NB4 (cell line): ENCODE measurements at places on chromosomes 7 and 10.

DNA sequence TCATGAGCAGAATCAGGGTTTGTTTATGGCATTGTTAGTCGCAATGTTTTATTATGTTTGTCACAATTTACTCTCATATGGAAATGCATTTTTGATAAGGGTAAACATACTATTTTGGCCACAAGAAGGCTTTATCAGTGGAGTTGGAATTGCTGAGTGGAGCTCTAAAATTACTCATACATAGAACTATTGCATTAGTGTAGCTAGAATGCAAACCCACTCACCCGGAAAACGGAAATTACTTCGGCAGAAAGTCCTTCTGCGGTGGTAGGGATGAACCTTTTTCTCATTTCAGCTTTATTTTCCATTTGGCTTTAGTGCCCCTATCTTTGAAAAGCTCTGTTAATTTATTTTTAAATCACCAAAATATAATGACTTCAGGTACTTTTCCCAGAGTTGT lies 42.8 kb upstream of the NPY start:
- DNase-seq = no peak

DNA sequence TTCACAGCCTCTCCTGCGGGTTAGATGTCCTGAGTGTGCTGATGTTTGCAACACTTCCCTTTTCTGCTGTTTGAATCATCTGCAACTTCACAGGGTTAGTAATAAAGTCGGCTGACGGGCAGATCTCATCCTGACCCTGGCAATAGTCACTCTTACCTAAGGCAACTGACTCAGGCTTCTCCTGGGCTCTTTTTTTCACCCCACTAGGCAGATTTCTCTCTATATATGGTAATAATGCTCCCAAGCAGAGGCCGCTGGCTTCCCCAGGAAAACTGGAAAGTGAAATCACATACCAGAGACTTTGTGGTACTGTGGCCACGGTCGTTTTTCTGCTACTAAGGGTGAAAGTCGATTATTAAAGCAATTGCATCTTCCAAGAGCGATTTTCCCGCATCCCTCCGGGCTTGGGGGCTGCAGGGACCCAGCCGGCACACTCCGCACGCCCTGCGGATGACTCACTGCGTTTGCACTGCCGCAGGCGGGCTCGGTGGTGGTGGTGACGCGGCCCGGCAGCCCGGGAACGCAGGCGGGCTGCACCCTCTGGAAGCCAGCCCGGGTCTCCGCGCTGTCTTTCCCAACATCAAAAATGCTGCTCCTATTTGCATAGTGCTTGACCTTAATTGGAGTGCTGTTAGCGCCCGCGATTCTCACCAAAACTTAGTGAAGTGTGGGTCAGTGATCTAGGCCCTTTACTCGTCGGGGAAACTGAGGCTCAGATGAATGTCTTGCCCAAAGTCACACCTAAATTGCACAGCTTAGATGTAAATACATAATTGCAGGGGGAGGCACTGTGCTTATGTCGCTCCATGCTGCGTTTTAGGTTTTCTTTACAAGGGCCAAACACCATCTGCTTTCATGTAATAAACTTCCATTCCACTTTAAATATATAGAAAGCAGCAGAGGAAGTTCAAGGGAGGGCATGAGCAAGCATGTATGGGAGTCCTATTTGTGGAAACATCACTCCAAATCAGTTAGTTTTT lies 47.6 kb upstream of the ITGB1 start:
- DNase-seq = peak; percentile 87

DNA sequence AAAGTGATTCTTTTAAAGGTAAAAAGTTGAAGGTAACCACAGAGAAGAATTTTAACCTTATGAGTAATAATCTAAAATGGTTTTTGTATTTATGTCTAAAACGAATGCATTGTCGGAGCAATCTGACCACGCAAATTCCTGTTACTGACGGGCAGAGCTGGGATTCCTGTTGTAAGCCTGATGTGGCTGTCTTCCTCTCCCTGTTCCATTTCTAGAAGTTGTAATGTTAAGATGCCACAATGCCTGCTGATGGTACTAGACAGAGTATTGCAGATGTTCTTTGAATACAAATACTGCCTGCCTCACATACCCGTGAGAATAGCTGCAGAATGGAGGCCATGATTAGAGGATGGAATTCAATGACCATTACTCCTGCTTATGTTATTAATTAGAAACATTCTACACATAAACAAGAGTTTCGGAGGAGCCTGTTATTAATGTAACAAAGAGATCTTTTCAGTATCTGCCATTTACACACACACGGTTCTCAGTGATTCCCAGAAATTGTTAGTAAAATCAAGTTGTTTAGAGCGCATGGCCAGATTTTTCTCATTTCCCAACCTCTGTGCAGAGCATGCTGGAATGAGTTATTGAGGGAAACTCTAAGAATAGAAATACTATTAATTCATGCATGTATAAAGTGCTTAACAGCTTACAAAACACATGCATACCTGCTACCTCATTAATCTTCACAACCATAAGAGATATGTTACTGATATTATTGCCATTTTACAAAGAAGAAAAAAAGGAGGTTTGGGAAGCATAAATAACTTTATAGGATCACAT lies 196.8 kb downstream of the PTN start:
- no peak for DNase-seq

DNA sequence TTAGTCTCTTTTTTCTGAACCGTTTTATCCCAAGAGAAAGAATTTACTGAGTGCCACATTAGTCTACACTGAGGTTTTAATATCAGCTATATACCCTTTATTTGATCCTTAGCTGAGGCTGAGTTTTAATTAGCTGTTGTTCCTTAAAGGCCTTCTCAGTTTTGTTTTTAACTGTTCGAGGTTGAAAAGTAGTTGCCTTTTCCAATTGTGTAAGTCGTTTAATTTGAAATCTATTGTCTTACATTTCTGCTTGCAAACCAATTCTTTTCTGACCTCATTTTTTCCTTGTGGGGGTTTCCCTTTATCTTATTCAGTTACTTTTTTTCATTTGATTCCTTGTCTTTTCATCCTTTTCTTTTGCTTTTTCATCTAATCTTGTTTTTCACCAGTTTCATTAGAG lies 30.8 kb downstream of the UMAD1 start:
- DNase-seq = no peak

GRCh38 chr7:95470452-95470851 lies 15.3 kb upstream of the ASB4 start:
- peak; percentile 81 for DNase-seq

DNA sequence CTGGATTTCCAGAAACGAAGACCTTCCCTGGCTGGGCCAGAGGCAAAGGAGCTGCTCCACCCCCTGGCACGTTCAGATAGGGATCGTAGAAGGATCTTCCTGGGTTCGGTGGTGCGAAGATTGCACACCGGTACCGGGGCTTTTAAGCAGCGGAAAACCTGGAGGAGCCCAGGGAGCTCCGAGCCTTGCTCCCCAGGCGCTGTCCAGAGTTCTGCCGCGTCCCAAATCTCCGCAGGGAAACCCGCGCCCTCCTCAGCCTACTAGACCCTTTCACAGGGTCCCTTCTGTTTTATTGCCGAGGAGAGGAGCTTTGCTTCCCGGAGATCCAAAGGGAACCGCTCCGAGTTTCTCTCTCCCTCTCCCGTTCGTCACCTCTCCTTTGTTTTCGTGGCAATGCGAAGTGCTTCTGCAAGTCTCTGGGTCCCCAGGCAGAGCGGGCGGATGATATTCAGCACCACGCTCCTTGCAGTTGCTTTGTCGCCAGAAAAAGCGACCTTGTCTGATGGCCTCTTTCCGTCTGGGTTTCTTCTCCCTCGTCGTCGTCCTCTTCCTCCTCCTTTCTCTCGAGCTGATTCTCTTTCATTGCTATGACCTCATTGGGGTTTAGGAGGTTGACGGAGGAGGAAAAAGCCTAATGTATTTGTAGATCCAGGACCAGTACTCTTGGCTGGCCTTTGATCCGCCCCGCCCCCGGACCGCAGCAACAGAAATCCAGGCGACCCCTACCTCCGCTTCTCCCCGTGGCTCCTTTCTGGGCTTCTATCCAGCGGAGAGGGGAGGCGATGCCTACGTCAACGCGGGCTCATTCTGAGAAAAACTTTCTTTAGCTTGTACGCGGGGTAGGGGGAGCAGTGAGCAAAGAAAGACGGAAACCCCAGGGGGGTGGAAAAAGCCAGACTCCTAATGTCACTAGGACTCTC lies at the start of gene TMEM196:
TMEM196 (minus strand) TSS at position 777 of the 920 bp plus-strand sequence. CDS start 921 bp downstream, outside the sequence.
- no peak for DNase-seq

DNA sequence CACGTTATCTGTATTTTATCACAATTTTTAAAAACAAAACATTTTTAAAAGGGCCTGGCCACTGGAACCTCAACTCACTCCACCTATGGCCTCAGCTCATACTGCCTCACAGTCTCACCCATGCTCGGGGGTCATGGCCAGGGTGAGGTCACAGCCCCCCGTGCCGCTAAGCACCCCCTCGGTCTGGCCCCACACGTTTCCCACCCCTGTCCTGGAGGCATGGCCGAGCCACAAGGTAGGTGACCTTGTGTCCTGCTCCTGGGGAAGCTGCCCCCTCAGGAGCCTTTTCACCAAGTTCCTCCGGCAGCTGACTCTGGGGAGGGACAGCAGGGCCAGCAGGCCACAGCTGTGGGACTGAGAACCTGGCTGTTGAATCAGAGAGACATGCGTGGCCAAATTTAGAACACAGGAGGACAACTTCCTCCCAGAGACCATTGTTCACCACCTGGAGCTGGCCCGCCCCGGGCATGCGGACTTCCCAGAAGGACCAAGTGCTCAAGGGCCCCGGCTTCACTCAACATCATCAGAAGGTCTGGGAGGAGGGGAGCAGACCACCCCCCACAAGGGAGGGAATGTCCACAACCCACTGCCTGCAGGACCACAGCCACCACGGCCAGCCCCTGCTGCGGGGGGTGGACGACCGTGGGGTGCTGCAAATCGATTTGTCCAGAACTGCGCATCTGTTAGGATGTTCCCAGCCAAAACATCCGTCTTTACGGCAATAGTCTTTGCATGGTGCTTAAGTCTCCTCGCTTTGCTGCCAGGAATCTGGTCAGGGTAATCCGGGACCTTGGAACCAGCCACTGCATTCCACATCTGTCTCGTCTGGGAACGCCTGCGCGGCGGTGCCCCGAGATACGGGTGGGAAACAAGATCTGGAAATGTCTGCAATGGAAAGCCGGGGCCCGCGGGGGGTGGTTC lies 48.6 kb upstream of the PDGFA start:
- no peak for DNase-seq

DNA sequence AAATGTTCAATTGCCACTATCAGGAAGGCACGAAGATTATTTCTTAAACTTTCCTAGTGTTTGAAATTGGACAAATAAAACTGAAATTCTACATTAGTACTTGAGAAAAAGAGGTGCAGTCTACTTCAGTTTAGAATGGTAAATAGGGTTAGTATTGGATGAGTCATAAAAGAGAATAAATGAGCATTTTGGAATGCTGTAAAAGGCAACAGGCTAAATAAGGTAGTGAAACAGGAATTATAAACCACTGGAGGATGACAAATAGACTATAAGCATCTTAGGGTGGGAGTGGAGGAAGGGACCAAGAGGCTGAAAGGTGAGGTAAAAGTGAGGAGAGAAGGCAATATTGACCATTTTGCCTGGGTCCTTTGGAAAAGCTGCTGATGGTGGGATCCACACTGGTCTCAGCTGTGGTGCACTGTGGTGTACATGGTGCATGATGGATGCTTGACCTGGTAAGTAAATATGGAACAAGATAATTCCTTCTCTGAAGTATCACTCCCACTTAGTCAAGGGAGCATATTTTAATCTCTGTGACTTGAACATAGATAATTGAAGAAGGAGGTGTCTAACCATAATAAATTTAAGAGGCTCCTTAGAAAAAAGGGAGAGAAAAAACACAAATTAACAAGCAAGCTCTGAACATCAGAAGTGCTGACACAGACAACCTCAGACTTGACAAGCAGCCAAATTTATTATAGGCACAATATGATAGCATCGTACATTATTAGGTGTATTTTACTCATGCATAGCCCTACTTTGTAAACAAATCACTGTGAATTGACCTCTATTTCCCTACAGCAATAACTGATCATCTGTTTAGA lies 76.4 kb upstream of the SCIN start:
- no peak for DNase-seq

- DNase-seq = no peak
Measured at GRCh38 chr10:3293581-3294431, 121.2 kb upstream of the PITRM1 start.

DNA sequence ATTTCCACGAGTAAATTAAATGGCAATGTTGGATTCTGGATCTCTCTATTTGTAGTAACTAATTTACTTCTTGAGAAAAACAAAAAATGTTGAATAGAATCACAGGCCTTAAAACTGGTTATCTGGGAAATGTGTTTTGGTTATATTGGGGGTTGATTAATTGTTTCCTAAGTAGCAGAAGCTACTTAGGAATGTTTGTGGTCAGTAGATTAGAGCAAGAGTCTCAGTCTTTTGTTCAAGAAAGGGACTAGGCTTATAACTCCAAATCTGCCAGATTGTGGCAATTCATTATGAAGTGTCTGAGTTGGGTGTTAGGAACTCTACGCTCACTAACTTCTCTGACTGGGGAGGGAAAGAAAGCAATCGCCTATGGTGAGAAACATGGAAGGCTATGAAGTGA lies 244.3 kb upstream of the PHYHIPL start:
- DNase-seq = no peak

- no peak for DNase-seq
Measured at GRCh38 chr7:84524714-84525694, 330.4 kb upstream of the SEMA3A start.

- no peak for DNase-seq
Measured at GRCh38 chr10:6185039-6185716, 17.6 kb upstream of the PFKFB3 start.

GRCh38 chr7:2140216-2141020 lies 92.3 kb downstream of the MAD1L1 start:
- no peak for DNase-seq

DNA sequence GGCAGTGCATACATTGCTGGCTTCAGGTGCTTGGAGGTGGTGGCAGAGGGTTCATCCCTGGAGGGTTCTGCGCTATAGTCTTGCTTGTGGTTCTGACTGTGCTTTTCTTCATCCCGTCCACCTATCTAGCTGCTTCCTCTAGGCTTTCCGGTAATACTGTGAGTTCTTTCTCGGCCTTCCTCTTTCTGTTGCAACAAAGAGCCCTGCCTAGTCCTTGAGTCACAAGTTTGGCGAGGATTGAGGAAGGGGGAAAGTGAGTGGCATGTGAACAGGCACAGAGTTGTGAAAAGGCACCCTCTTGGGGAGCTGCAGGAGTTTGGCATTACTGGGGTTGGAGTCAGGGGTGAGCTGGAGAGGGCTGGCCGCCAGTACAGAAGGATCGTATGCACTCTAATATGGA lies 123.0 kb downstream of the SH2D4B start:
- DNase-seq = peak; percentile 60

DNA sequence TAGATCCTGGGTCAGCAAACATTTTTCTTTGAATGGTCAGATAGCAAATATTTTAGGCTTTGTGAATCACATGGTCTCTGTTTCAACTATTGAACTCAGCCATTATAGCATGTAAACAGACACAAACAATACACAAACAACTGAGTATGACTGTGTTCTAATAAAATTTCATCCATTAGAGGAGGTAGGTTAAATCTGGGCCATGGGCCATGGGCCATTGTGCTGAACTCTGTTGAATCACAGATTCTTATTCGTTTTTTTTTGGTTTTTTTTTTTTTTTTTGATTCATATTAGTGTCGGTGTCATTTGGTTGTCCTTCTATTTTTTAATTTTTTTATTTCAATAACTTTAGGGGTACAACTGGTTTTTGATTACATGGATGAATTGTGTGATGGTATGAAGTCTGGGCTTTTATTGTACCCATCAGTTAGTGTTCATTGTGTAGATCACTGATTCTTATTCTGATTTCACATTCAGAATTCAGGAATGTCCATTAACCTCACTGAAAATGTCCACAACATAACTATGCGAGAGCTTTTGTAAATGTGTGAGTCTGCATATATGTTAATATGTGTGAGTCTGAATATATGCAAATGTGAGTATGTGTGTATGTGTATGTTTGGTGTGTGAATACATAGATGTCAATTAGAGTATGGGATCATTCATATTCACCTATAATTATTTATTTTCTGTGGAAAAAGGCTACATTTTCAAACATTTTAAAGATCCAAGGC lies 443.7 kb upstream of the GRM3 start:
- no peak for DNase-seq
